ENCODE measurements at places on chromosomes 5 and 9. TPM values are rescaled to one million over a fixed set of nuclear protein-coding genes. Genes with fewer than 3 reads are reported as not detected.

Gene DNAH5
- 1.4 TPM for total RNA-seq

Gene SYK
- total RNA-seq = 0.25 TPM

Gene SLC45A2
- total RNA-seq = not detected

Gene MVB12B
- total RNA-seq = 7.2 TPM

Gene C5orf58
- total RNA-seq = not detected

Gene TMEM250
- 51.5 TPM for total RNA-seq

Gene ARHGEF37
- total RNA-seq = 0.83 TPM

Gene GPR150
- 0.14 TPM for total RNA-seq

Gene TENT4A
- total RNA-seq = 19.4 TPM

Gene MOB3B
- total RNA-seq = 7.0 TPM
